Fibroblast of skin of left quadriceps (primary cell): ENCODE measurements at places on chromosomes 7 and 10.
A peak's percentile ranks its signal among the peaks of the same experiment; 100 is the strongest.

DNA sequence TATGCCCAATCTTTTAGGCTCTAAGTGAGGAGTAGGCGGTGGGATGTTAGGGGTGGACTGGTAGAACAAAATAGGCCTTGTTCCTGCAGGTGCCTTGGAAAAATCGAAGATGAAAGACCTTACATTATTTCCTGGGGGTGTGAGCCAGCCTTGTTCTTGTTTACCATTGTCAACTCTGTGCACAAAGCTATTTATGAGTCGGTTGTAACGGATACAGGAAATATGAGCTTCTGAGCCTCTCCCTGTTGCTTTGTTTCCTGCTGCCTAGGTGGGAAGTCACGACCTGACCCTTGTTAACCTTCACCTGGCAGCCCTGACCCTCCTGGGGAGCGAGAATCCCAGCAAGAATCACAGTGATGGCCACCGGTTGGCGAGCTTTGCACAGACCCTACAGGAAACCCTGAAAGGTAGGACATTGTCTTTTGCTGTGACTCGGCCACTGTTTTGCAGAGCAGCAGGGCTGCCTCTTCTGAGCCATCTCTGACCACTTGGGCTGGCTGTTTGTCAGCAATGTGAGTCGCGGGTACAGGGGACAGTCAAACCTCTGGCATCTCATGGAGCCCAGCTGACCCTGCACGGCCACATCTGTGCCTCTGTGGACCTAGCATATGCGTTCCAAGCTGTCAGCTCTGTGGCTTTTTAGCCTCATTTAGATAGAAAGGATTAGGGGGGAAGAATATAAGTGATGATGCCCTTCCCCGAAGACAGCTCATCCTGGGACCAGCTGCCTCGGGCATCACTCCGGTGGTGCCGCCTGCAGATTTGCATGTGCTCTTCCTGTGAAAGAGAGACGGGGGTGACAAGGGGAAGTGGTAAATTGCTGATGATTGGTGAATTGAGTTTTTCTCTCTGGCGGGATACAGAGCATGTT, 102.1 kb upstream of the ANLN start:
- DNase-seq: no peak

DNA sequence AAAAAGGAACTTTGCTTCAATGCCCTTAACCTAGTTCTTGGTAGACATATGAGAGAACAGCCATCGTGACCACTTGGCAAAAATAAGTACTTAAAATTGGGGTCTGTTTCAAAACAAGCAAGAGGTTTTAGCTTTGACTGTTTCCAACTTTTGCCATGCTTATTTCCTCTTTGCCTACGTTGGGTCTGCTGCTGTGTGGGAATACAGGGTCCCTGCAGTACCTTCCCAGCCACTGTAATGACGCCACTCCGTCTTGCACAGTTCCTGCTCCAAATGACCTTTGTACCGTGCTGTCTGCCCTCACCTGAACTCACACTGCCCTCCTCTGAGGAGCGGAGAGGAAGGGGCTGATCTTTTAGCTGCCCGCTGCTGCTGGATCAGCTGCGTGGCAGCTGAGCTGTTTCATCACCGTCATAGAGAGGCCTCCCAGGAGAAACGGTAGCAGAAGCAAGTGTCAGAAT, 133.1 kb downstream of the MAPK8 start:
- DNase-seq: no peak

DNA sequence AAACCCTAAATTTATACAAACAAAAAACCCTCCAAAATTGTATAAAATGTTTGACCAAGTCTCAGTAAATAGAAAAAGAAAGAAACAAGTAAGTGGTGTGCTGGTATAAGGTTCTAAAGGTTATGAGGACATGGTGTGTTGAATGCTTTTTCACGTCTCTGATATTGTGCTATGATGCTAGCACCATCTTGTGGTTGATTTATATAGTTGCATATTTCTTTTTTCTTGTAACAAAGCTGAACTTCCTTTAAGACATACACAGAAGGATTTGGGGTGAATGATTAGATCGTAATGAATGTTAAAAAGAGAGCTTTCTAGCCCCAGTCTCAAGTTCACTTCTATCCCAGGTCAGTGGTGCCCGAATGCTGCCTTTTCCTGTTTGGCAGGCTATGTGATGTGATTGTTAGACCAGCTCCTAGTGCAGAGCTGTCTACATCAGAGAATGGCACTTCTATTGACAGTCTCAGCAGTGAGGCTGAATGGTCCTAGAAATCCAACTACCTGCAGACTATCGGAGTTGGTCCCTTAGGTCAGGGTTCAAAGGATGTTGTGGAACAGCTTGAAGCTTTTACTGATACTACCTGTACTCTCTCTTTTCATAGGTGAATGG, 25.0 kb downstream of the VTI1A start:
- peak; percentile 24 for DNase-seq

DNA sequence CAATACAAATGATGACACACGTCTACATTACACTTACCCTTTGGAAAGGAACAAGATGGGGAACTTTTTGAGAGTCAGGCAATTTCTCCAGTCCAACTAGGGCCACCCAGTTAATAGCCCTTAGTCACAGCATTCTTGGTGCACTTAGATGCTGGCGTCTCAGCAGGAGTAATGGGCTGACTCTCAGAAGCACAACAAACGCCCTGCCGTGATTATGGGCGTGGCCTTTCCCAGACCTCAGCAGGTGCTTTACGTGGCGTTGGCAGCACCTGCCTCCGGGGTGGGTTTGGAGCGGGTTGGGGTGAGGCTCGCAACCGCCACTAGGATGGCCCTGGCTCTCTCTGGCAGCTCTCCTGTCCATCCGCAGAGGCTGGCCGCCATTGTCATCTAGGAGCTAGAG, 147.6 kb upstream of the SHH start:
- DNase-seq: no peak

- DNase-seq: no peak
Measured at GRCh38 chr10:26567351-26567721, 129.2 kb downstream of the APBB1IP start.

DNA sequence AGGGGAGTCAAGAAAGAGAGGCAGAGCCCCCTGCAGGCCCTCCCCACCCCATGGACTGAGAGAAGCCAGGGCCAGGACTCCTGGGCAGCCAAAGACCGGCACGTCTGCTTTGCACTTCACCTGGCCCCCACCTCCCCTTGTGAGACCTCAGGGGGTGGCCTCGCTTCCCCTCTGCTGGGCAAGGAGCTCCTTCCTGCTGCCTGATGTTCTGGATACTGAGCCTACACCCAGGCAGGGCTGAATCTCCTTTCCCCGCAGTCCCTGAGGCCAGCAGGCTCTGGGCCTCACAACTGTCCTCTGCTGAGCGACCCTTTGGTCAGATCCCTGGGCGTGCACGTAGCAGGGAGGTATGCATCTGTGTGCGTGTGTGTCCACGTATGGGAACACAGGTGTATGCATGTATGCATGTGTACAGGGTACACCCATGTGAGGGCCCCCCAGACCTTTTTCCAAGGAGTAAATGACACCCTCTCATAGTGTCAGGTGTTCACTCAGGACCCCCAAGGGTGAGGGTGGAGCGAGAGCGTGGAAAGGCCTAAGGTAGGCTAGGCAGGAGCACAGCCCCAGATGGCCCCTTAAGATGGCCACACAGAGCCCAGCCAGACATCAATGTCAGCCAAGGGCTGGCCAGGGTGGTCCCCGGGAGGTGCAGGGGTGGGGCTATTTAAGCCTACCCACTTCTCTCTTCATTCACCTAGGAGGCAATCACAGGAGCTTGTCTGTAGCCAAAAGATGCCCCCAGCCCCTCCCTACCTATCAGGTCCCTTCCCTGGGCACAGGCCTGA, 1.9 kb upstream of the RET start:
- DNase-seq: no peak

DNA sequence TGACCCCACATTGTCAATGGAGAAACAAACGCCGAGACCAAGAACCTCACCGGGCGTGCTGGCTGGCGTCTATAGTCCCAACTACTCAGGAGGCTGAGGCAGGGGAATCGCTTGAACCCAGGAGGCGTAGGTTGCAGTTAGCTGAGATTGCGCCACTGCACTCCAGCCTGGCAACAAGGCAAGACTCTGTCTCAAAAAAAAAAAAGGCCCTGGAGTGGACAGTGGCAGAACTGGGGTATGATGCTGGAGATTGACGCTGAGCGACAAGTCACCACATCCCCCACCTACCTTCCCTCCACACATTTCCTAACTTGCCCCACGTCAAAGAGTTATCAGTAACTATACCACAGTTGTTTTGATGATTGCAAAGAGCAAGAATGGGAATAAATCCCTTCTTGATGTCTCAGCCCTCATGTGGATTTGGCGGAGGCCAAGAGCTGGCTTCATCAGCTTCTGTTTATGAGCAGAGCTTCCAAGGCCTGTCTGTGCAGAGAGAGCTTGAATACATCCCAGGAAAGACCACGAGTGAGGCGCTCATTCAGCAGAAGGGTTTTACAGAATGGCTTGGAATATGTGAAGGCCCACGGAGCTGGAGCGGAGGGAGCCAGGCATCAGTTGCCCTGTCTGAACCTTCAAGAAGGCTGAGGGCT, 28.0 kb upstream of the TNS3 start:
- peak; percentile 57 for DNase-seq

GRCh38 chr7:156764016-156764669, 123.6 kb downstream of the RNF32 start:
- DNase-seq: peak; percentile 50

DNA sequence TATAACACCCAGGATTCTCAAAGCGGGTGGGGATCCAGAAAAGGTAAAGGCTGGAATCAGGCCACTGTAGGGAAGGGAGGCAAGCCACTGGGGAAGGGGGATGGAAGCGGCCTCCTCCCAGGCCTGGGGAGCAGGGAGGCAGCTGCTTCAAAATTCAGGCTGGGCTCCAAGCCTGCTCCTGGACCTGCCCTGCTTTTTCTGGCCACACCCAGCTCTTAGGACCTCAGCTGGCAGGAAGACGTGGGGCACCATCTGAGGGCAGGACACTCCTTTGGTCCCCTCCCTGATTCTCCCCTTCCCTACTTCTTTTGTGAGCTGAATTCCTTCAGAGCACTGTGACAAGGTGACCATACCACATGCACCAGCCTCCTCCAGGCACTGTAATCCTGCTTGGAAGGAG, 4.6 kb upstream of the LBX1 start:
- DNase-seq: no peak

DNA sequence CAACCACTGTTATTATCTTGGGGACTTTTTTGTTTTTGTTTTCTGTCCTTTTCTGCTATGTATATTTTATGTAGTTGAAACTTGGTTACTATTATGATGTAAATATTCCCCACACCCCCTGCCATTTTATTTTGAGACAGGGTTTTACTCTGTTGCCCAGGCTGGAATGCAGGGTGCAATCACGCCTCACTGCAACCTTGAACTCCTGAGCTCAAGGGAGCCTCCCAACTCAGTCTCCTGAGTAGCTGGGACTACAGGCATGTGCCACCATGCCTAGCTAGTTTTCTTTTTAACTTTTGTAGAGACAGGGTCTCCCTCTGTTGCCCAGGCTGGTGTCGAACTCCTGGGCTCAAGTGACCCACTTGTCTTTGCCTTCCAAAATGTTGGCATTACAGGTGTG, 18.0 kb downstream of the GSTO2 start:
- no peak for DNase-seq

DNA sequence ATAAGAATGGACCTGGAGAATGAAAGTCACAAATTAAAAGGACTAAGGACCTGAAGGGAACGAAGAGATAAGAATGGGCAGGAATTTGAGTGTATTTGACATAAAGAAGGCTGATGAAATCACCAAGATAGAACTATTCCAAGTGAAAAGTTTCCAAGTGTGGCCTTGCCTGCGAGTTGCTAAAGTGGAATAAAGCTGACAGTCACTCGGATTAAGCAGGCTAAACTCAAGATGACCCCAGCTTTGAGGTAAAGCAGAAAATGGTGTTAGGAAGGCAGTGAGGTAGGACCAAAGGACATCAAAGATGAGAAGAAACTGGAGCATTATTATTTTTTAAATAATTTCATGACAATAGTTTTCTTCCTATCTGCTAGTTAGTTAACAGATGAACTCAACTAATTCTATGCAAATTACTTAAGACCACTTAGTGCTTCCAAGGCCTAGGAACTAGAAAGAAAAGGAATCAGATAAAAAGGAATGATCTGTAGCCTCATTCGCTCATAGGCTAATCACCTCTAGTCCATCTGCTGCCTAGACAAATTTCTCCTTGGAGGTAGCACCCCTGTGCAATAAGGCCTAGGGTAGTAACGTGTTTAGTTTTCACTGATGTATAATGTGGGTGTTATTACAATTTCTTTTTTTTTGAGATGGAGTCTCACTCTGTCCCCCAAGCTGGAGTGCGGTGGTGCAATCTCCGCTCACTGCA, 34.5 kb downstream of the EZH2 start:
- DNase-seq: no peak

DNA sequence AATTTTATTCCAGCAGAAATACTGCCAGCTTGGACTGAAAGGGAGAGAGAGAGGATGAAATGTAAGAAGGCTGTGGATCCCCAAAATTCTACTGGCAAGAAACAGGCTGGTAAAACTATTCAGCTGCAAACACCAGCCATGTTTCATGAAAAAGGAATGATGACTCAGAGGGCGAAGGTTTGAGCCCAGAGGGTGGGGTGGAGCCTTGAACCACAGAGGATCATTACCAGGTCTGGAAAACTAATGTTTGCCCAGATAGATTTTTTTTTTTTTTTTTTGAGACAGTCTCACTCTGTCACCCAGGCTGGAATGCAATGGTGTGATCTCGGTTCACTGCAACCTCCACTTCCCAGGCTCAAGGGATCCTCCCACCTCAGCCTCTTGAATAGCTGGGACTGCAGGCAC, 41.7 kb upstream of the NRF1 start:
- peak; percentile 54 for DNase-seq

DNA sequence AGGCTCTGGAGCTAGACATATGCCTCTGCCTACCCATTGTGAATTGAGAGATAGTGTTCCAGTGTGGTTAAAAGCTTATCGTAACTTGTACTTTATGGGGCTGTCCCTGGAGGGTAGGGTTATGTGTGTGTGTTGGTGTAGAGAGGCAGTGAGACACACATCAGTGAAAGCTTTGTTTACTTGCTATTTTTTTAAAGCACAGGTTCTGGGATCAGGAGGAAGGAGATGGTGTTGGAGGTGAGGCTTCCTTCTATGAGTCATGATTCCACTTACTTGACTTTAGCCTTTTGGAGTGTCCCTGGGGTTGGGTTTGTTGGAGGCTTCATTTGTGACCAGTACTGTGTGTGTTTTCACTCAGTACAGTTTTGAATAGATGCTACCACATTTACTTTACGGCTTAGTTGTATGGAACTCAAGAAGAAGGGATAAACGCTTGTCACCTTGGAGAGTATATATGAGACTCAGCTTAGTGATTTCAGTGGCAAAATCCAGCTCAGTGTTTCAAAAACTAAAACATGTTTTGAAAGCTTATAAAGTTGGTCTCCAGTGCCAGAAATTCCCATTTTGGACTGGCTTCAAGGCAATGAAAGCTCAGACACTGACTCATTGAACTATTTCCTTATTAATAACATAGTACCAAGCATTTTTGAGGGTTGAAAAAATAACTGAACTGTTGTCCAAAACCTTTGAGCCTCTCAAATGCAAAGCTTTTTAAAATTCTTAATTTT, 106.2 kb downstream of the PLXDC2 start:
- DNase-seq: peak; percentile 82
